Activated T-helper 2 cell treated with anti-CD3 and anti-CD28 coated beads, Interferon-gamma antibody, Interleukin-2, Interleukin-4, amounts not matched to agents 10 μg/mL and 5 μg/mL and 100 μg/mL, durations not matched to agents 14 hours and 24 hours and 36 hours (primary cell): ENCODE measurements at places on chromosomes 5 and 9. TPM values are rescaled to one million over a fixed set of nuclear protein-coding genes. Genes with fewer than 3 reads are reported as not detected.

DOCK2 gene
- total RNA-seq, result 217 and 246 TPM in 2 replicates

MEIKIN gene
- not detected in 2 replicates for total RNA-seq

CATSPER3 gene
- 0.34 and 0.90 TPM in 2 replicates for total RNA-seq

TBC1D2 gene
- total RNA-seq, result 1.3 and 1.5 TPM in 2 replicates

CER1 gene
- total RNA-seq, result not detected in 2 replicates

SOHLH1 gene
- total RNA-seq, result not detected in 2 replicates

STING1 gene
- 167 and 169 TPM in 2 replicates for total RNA-seq

IL5 gene
- total RNA-seq, result 100.0 and 113 TPM in 2 replicates

CCL28 gene
- total RNA-seq, result 10.9 and 13.0 TPM in 2 replicates

DNA sequence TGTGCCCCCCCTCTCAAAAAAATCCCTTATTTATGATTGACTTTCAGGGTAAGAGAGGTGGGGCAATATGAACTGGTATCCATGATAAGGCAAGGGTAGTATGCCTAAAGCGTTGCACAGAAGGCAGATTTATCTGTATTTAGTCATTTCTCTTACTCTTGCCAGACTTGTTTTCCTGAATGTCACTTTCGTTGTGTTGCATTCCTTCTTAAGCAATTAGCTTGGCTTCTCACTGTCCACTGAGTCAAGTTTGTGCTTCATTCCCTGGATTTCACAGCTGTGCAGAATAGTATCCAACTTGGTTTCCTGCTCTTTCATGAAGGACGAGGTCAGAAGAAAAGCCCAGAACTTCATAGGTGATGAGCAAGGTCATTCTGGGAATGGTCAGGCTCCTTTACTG lies 301.5 kb upstream of the ACTBL2 start:
- H3K36me3 ChIP-seq, result no peaks in the 10 kb centered on the region
- H3K27me3 ChIP-seq, result peaks cover 10% of the 10 kb centered on the region
- no peaks in the 10 kb centered on the region for H3K4me1 ChIP-seq
- H3K27ac ChIP-seq, result no peak overlapping the region
- H3K4me3 ChIP-seq, result no peak overlapping the region

- DNase-seq, result no peak
- H3K4me3 ChIP-seq, result no peak overlapping the region
- no peaks in the 10 kb centered on the region for H3K27me3 ChIP-seq
- H3K27ac ChIP-seq, result no peak overlapping the region
- H3K36me3 ChIP-seq, result no peaks in the 10 kb centered on the region
Observed at GRCh38 chr9:93809204-93809940, 145.8 kb downstream of the BARX1 start.

GRCh38 chr5:125722550-125722949 lies 700.7 kb upstream of the GRAMD2B start:
- H3K27ac ChIP-seq, result no peak overlapping the region
- no peak overlapping the region for H3K4me3 ChIP-seq
- H3K4me1 ChIP-seq, result no peaks in the 10 kb centered on the region
- DNase-seq, result no peak
- H3K36me3 ChIP-seq, result no peaks in the 10 kb centered on the region
- H3K27me3 ChIP-seq, result no peaks in the 10 kb centered on the region

DNA sequence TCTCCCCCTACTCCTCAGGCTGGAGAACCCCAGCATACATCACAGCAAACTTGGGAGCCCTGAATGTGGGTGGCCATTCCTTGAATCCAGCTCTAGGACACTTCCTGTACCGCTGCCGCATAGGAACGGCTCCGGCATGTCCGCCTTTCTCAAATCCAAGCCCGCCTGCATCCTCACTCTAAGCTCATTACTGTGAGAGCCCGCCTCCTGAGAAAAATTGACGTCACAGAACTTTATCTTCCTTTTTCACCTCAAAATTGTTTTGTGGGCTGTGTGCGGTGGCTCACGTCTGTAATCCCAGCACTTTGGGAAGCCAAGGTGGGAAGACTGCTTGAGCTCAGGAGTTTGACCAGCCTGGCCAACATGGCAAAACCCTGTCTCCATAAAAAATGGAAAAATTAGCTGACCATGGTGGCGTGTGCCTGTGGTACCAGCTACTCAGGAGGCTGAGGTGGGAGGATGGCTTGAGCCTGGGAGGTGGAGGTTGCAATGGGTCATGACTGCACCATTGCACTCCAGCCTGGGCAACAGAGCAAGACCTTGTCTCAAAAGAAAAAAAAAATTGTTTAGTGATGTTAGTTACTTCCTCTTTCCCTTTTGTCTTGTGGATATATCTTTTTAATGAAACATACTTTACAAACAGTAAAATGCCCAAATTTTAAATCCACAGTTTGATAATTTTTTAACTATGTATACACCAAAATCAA lies 22.8 kb downstream of the RNF44 start:
- H3K27me3 ChIP-seq, result no peaks in the 10 kb centered on the region
- no peak overlapping the region for H3K4me3 ChIP-seq
- H3K4me1 ChIP-seq, result peaks cover 13% of the 10 kb centered on the region
- H3K36me3 ChIP-seq, result peaks cover 6% of the 10 kb centered on the region
- no peak overlapping the region for H3K27ac ChIP-seq

DNA sequence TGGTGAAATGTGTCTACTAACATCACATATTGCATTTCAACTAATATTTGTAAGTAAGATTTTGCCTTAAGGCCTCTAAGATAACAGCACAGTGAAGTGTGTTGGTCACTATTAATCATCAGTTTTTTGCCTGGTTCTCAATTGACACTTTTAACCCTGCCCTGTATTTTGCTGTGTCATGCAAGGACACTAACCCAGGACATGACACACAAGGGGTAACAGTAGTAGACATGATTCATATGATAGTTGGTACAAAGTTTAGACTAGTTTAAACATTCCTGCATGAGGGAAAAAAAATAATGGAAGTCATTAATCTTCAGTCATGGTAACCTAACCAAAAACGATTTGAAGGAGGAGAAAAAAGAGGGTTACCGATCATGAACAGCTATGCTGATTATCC lies 207.0 kb downstream of the DEPDC1B start:
- H3K36me3 ChIP-seq, result no peaks in the 10 kb centered on the region
- no peak overlapping the region for H3K27ac ChIP-seq
- no peak overlapping the region for H3K4me3 ChIP-seq

DNA sequence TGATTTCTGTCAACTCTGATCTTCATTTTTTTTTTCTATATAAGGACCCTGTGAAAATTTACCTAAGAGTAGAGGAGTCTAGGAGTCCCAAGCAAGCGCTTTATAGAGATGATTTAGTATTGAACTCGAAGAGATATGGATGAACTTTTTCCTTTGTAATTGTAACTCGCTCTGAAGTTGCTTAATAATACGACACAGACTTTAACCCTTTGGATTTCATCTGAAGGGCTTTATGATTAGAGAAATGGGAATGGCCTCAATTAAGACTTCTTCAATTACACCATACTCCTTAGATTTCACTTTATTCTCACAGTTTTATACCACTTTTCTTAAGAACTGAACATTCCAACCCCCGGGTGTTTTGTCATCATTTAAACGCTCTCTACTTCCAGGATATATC lies 647.7 kb downstream of the HTR1A start:
- no peak for DNase-seq
- H3K4me1 ChIP-seq, result no peaks in the 10 kb centered on the region
- no peaks in the 10 kb centered on the region for H3K27me3 ChIP-seq

GRCh38 chr5:120539471-120539870 lies 75.4 kb downstream of the PRR16 start:
- no peak for DNase-seq
- H3K36me3 ChIP-seq, result no peaks in the 10 kb centered on the region
- H3K27me3 ChIP-seq, result no peaks in the 10 kb centered on the region
- H3K4me1 ChIP-seq, result no peaks in the 10 kb centered on the region
- no peak overlapping the region for H3K4me3 ChIP-seq

GRCh38 chr5:78546276-78546996 lies 102.1 kb downstream of the LHFPL2 start:
- no peaks in the 10 kb centered on the region for H3K4me1 ChIP-seq
- no peaks in the 10 kb centered on the region for H3K36me3 ChIP-seq
- H3K4me3 ChIP-seq, result no peak overlapping the region
- no peak overlapping the region for H3K27ac ChIP-seq
- no peak for DNase-seq
- H3K27me3 ChIP-seq, result no peaks in the 10 kb centered on the region

- no peak overlapping the region for H3K4me3 ChIP-seq
- no peak for DNase-seq
- H3K27me3 ChIP-seq, result no peaks in the 10 kb centered on the region
- H3K36me3 ChIP-seq, result peaks cover 5% of the 10 kb centered on the region
Observed at GRCh38 chr5:61089351-61089750, 72.9 kb downstream of the SMIM15 start.

- no peak overlapping the region for H3K4me3 ChIP-seq
- H3K27me3 ChIP-seq, result peaks cover 2% of the 10 kb centered on the region
- H3K27ac ChIP-seq, result no peak overlapping the region
- H3K4me1 ChIP-seq, result no peaks in the 10 kb centered on the region
- DNase-seq, result no peak
Observed at GRCh38 chr5:94856257-94856800, 237.9 kb downstream of the SLF1 start.

GRCh38 chr5:159184858-159185381 lies 24.4 kb downstream of the RNF145 start:
- H3K36me3 ChIP-seq, result peaks cover 60% of the 10 kb centered on the region
- peak overlapping the region; percentile 77 for H3K27ac ChIP-seq
- H3K4me1 ChIP-seq, result peaks cover 63% of the 10 kb centered on the region
- peak overlapping the region; percentile 9 for H3K4me3 ChIP-seq
- H3K27me3 ChIP-seq, result no peaks in the 10 kb centered on the region

DNA sequence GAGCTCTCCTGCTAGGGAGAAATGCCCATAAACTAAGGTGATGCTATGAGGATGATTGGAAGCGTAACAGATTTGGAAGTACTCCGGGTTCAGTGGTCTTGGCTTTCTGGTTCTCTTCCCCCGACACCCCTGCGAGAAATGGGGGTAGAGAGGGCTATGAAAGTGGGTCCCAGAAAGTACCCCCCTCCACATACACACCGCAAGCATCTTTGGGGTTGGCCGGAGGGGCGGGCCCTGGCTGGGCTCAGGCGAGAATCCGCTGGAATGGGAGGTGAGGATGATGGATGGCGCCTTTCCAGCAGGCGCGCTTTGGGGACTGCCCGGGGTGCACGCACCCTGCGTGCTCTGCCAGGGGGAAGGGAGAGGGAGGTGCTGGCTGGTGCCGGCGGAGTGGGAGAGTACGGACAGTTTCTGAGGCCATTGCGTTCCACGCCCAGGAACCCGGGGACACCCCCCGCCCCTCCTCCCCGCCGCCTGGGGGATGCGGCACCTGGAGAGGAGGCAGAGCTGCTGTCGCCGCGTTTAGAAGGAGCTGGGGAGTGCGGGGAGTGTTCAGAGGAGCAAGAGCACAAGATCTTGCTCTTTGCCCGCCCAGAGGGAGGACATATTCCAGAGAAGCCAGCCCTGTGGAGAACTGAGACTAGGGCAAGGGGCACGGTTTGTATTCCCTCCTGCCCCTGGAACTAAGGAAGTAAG lies 1.9 kb downstream of the PCSK5 start:
- peaks cover 48% of the 10 kb centered on the region for H3K27me3 ChIP-seq
- H3K4me1 ChIP-seq, result peaks cover 24% of the 10 kb centered on the region
- peak overlapping the region; percentile 92 for H3K4me3 ChIP-seq
- DNase-seq, result peak; percentile 8

- H3K27ac ChIP-seq, result no peak overlapping the region
- DNase-seq, result no peak
- no peaks in the 10 kb centered on the region for H3K4me1 ChIP-seq
- H3K36me3 ChIP-seq, result no peaks in the 10 kb centered on the region
Observed at GRCh38 chr9:126550891-126551351, 62.8 kb upstream of the LMX1B start.

- H3K27me3 ChIP-seq, result peaks cover 15% of the 10 kb centered on the region
- DNase-seq, result no peak
- peaks cover 2% of the 10 kb centered on the region for H3K4me1 ChIP-seq
- H3K27ac ChIP-seq, result no peak overlapping the region
- no peak overlapping the region for H3K4me3 ChIP-seq
- no peaks in the 10 kb centered on the region for H3K36me3 ChIP-seq
Observed at GRCh38 chr9:2236850-2237249, 221.7 kb downstream of the SMARCA2 start.

GRCh38 chr9:113910036-113910639 lies 34.0 kb downstream of the ZNF618 start:
- no peak for DNase-seq
- H3K27ac ChIP-seq, result no peak overlapping the region
- H3K27me3 ChIP-seq, result no peaks in the 10 kb centered on the region
- H3K36me3 ChIP-seq, result no peaks in the 10 kb centered on the region
- no peaks in the 10 kb centered on the region for H3K4me1 ChIP-seq

DNA sequence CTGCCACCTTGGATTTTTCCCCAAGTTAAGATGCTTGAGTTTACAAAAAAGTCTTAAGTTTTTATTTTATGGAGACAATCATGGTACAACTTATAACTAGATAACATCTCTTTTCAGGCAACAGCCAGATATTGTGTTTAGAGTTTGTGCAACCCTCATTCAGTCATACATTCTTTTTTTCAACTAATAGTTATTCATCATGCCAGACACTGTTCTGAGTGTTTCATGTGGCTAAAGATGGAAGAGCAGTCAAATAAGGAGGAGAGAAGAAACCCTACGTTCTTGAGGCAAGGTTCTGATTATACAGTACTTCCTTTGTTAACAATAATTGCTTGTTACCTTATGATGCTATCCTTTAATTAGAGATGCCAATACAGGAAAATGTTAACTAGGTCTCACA lies 42.1 kb upstream of the ZNF462 start:
- no peaks in the 10 kb centered on the region for H3K36me3 ChIP-seq
- no peaks in the 10 kb centered on the region for H3K27me3 ChIP-seq
- no peak for DNase-seq
- H3K27ac ChIP-seq, result no peak overlapping the region
- H3K4me3 ChIP-seq, result no peak overlapping the region

DNA sequence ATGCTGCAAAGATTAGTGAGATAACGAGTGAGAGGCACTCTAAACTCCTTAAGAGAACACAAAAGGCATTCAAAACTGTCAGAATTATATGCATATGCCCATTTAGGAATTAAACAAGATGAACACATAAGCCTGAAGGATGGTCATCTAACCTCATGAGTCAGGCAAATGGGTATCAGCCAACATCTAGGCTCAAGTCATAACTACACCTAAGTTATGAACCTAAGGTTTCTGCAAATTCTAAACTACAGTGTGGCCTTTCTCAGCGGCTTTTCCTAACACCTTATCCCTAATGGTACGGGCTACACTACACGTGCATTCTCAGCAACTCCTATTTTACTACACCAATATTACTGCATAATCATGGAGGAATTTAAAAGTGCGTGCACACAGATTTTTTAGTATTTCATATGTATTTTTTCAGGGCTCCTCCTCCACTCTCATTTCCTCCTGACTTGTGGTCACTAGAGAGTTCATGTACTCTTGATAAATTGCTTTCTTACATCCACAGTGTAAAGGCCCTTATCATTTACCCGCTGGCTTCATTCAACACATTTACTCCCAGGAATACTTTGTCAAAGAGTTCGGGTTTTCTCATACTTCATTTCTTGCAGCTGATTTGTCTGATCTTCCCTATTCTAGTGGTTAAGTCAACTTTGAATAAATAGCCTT lies 316.5 kb downstream of the BNC2 start:
- H3K4me3 ChIP-seq, result no peak overlapping the region
- no peaks in the 10 kb centered on the region for H3K4me1 ChIP-seq
- no peak for DNase-seq
- H3K27ac ChIP-seq, result no peak overlapping the region
- no peaks in the 10 kb centered on the region for H3K36me3 ChIP-seq
- H3K27me3 ChIP-seq, result no peaks in the 10 kb centered on the region

- H3K4me1 ChIP-seq, result no peaks in the 10 kb centered on the region
- no peaks in the 10 kb centered on the region for H3K27me3 ChIP-seq
- no peak overlapping the region for H3K4me3 ChIP-seq
Observed at GRCh38 chr5:130643321-130643720, 521.7 kb downstream of the HINT1 start.
